ENCODE measurements at places on chromosomes 4 and X. TPM values are rescaled to one million over a fixed set of nuclear protein-coding genes. Genes with fewer than 3 reads are reported as not detected.

SRPX2 gene
- 39.8 TPM for total RNA-seq

DNA sequence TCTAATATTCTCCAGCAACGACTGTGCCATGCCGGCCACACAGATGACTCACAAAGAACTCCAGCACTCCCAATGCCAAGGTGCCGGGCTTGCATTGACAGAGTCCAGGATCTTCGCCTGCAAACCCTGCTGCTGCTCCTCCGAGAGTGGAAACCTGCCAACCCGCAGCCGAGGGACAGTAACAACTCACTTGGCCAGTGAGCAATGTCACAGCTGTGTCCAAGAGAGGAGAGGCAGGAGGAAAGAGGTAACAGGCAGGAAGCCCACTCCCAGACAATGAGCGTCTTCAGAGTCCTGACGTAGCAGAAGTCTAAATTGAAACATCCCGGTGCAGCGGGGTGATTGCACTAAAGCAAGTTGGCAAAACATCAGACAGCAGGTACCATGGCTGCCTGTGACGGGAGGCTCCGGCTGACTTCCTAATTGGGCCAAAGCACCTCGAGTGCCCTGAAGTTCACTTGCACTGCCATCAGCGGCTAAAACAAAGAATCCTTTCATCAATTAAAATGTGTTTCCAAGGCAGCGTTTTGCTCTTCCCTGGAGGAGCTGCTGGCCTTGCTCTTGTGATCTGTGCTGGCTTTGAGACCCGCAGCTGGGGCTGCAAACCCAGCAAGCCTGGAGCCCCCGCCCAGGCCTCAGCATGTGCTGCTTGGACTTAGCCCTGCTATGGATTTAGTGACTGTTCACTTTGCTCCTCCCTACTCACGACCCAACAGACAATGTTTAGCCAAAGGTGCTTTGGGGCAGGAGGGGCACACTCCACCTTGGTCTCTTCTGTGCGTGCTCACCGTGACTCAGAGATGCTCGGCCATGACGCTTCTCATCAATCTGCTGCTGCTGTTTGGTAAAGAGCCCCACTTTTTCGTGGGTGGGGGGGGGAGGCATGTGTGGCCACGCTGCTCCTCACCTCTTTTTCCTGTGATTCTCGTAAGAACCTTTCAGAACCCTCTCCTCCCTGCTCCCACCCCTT is 36.5 kb downstream of the DCTD start:
- no peak for DNase-seq

- no peak for DNase-seq
These were observed 888.2 kb downstream of the RAB28 start for GRCh38 chr4:12595986-12596385.

GRCh38 chrX:103830848-103831247 is 1.2 kb downstream of the RAB9B start:
- DNase-seq, result no peak

DNA sequence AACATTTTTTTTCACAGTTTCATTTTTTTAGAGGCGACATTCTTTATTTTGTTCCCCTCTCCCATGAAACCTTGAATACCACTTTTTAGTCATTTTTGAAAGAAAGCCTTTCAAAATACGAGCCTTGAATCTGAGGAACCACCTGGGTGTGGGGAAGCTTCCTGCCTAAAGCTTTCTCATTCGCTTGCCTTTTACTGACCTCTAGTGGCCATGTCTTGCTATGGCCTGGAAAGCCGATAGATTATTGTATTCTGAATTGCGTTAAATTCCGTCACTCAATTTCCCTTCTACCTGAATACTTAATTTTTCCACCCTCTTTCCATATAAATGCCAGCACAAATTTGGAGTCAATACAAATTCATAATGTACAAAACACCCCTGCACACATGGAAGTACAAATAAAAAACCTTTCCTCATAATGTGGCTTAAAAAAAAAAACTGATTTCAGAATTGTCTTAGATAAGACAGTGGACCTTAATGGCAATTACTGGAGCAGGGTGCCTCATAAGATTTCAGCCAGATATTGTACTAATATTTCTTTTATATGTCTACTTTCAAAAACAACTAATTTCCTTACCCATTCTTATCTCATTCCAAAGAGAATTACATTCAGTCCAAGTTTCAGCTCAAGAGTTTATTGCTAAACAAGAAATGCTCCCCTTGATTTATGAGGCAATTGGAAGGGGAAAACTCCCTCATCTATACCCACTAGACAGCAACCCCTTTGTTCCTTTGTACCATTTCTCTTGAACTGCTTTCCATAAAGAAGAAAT is 217.9 kb downstream of the CENPC start:
- DNase-seq, result peak; percentile 60

All from NCI-H460 (cell line).